GM20000 (cell line): ENCODE measurements at places on chromosomes 7 and 10.

- DNase-seq, result no peak
Observed at GRCh38 chr7:134367956-134368749, 51.4 kb upstream of the SLC35B4 start.

- no peak for DNase-seq
Observed at GRCh38 chr10:116665541-116666125, 44.9 kb downstream of the PNLIPRP2 start.

DNA sequence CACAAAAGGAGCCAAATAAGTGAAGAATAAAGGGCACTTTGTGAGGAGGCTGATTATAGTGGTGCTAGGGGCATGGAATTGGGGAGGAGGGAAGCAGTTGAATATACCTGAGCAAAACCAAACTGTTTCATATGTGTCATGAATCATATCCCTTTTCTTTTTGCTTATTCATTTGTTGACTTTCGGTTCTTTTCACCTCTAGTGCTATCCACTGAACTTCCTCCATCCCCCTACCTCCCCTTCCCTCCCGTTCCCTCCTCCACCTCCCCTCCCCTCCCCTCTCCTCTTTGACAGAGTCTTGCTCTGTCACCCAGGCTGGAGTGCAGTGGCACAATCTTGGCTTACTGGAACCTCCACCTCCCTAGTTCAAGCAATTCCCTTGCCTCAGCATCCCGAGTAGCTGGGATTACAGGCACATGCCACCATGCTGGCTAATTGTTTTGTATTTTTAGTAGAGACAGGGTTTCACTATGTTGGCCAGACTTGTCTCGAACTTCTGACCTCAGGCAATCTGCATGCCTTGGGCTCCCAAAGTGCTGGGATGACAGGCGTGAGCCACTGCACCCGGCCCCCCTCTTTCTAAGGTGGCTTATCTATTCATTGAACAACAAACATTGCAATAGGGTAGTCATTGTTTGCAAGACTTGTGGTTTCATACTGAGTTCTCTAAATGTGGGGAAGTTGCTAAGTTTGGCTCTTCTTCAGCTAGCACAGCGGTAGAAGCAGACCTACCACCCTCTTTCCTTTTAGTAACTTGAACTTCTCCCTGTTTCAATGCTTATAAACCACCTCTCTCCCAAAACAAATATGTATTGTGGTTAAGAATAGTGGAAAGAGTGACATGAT lies 150.4 kb upstream of the PRPS1L1 start:
- peak; percentile 51 for DNase-seq

DNA sequence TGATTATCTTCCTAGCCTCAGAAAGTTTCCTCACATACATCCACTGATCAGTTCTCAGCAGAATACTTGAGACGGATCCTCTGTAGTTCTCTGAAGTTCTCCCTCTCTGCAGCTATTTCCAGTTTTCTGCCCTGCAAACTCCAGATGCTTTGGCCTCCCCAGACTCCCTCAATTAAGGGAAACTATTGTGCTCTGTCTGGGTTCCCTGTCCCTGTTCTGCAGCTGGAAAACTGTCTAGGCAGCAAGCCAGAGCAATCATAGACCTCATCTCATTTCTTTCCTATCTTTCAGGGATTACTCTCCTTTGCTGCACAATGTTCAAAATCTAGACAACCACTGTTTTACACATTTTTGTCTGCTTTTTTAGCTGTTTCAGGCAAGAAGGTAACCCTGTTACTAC lies 9.2 kb downstream of the MICU1 start:
- no peak for DNase-seq

- no peak for DNase-seq
Observed at GRCh38 chr10:812787-813186, 118.7 kb downstream of the LARP4B start.

- no peak for DNase-seq
Observed at GRCh38 chr10:4383651-4384098, 442.3 kb upstream of the AKR1E2 start.

DNA sequence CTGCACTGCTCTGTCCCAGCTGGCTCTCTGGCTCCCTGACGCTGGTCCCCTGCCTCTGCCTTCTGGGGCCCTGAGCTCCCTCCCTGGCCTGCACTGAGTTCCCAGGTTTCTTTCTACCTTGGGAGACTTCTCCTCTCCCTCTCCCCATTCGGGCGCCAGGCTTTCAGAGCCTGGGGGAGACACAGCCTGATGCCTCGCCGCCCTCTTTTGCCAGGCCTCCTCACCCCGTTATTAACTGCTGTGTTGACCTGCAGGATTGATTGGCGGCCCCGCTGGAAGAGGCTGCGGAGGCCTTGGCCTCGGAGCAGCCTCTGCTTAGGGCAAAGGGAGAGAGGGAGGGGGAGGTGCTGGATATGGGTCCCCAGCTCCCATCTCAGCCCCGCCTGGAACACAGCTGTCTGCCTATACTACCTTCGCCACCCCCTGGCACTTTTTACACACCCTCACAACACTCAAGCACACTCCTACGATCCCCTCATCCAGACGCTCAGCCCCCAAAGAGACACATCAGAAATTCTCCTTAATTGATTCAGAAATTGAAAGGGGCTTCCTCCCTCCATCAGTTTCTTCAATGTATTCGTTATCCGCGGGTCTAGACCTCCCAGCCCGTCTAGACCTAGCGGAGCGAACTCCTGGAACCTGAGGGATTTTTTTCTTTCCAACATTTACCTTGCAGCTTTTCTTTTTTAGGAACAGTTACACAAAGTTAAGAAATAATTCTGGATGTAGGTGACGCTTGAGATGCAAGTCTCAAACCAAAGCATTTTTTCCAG lies 7.1 kb upstream of the PAX2 start:
- peak; percentile 27 for DNase-seq

DNA sequence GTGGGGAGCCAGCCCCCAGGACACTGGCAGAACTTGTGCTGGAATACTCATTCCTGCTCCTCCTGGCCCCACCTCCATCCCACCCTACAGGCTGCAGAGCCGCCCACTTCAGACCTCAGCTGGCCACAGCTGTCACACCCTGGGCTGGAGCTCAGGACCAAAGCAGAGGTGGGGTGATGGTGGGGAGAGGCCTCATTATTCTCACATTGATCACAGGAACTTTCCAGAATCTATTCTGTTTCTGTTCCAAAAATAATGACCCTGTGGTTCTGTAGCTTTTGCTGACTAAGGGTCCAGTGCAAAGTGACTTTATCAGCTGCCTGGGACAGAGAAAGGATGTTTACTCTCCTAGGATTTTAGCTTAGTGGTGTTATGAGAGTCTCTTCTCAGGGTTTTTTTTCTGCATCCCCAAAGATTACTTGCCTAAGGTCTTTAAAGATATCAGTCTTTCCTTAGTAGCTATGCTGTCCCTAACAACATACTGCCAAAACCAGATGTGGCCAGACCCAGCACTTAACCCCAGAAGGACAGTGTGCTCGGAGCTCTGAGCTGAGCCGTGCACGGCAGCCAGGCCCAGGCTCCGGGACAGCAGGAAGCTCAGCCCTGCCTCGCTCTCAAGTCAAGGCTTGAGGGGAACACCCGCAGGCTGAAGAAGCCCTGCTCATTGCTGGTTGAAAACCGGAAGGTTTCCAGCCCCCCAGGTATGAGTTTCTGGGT lies 223.3 kb downstream of the MLLT10 start:
- no peak for DNase-seq

DNA sequence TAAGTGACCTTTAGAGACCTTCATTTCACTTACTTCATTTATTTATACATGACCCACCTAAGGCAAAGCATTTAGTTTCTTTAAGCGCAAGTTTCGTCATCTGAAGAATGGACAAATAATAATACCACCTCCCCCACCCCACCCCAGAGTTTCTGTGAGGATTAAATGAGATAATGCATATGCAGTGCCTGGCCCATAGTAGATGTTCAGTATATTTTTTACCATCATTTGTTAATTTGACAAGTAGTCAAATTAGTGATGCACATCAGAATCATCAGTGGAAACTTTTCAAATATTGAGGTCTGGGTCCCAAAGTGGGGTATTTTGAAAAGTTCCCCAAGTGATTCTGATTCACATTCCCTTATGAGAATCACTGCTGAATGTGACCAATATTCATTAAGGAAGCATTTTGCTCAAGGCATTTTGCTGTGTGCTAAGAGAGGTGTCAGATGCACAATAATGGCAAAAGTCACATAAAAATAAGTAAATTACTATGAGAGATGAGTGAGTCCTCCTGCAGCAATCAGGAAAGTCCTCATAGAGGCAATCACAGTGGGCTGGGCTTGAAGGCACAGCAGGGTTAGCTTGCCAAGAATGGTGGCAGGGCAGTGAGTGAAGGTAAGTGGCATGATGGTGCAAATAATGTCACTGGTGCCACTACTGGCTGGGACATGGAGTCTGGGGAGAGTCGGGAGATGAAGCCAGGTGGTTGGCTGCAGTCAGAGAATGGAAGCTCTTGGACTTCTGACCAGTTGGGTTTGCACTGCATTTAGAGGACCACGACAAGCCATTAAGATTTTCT lies 244.1 kb downstream of the PTEN start:
- DNase-seq, result no peak

- DNase-seq, result no peak
Observed at GRCh38 chr10:46992803-46993561, 81.8 kb downstream of the PTPN20 start.

- DNase-seq, result no peak
Observed at GRCh38 chr7:130890176-130891020, 156.4 kb upstream of the KLF14 start.
